Tibial artery (tissue), 4 donors: ENCODE measurements at places on chromosomes 1 and 21.

DNA sequence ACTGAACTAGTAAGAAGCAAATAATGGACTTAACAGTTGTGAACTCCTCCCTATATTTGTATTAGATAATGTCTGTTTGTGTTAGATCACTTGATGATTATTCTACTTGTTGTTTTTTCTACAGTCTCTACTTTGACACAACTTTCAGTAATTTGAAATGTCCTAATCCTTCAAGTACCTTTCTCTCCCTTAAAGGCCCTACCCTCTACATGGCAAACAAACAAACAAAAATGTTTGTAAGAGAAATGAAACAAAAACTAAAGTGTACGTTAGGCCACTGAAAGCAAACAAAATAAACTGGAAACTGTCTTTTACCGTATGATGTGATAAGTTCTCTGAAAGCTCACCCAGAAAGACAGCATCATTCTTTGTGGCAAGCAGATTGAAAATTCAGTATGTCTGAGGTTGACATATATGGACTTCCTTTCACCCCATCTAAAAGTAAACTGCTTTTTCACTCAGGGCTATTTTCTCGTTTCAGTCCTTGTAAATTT, 255.9 kb upstream of the SNX7 start:
- DNase-seq, result no peak

GRCh38 chr21:38244885-38245869, 11.6 kb upstream of the KCNJ15 start:
- no peak for DNase-seq

- no peak for DNase-seq
These were observed 227 bp downstream of the NBL1 start for GRCh38 chr1:19644395-19644680.

DNA sequence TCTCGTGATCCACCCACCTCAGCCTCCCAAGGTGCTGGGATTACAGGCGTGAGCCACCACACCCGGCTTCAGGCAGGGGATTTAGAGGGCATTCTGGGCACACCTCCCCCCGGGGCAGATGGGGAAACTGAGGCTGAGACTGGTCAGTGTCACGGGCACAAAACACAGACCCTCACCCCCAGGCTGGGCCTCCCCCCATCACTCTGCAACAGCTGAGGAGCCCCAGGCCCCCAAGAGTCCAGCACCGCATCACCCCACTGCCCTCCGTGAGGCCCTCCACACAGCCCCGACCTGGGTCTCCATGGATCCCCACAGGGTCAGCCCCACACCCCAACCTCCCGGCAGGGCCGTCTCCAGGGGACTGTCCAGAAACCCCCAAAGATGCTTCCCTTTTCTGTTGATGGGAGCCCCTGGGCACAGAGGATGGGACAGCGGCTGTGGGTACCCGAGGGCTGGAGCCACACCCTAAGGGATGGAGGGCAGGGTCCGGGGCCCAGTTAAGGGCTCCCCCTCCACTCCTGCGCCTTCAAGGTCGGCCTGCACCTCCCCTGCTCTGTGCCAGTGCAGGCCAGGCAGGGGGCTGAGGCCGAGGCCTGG, 11.0 kb downstream of the TNFRSF14 start:
- no peak for DNase-seq

- no peak for DNase-seq
These were observed 25.4 kb downstream of the PTPRC start for GRCh38 chr1:198664068-198664788.

DNA sequence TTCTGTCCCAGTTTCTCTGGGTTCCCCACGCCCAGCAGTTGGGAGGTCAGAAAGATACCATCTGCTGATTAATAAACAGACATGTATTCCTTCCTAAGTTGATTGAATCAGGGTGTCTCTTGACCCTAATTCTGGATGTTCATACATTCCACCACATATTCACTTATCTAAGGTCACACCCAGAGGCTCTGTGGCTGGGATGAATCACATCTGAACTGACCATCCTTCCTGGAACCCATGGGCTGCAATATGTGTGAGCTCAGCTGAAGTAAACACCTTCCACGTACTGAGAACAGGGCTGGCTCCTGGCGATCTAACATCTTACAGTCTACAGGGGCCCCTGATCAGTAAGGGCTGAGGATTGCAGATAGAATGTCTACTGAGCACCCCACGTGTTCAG, 20.5 kb upstream of the TRABD2B start:
- DNase-seq, result no peak

- DNase-seq, result no peak
These were observed 3.8 kb upstream of the SELENON start for GRCh38 chr1:25795946-25796810.

GRCh38 chr1:37137601-37138000, 103.3 kb upstream of the GRIK3 start:
- no peak for DNase-seq

GRCh38 chr1:100747771-100748170, 28.2 kb downstream of the VCAM1 start:
- no peak for DNase-seq

DNA sequence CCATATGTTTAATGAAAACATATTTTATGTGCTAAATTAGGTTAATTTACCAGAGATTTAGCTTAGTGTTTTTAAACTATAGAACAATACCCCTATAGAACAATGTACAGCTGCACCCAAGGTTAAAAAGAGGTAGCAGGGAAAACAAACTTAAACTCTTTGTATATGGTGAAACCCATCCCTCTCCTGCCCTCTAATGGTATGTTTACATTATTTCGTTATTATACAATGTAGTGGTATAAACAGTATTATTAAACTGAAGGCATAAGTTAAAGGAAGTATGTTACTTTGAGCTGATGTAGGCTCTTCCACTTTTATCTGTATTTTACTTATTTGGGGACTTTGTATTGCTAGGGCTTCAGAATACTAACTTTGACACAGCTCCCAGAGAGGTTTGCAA, 16.7 kb upstream of the ZYG11A start:
- DNase-seq, result no peak

GRCh38 chr1:23019863-23020625, 776 bp downstream of the KDM1A start:
- DNase-seq, result peak; percentile 70

DNA sequence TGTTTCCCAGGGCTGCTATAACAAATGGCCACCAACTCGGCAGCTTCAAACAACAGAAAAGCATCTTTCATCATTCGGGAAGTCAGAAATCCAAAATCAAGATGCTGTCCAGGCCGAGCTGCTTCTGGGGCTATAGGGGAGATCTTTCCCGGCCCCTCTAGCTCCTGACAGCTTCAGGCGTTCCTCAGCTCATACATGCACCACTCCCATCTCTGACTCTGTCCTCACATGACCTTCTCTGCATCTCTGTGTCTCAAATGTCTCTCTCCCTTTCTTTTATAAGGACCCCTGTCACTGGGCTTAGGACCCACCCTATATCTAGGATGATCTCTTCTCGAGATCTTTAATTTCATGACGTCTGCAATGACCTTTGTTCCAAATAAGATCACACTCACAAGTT, 13.8 kb upstream of the NPPB start:
- no peak for DNase-seq

GRCh38 chr1:87368907-87369306, 40.2 kb downstream of the LMO4 start:
- no peak for DNase-seq

DNA sequence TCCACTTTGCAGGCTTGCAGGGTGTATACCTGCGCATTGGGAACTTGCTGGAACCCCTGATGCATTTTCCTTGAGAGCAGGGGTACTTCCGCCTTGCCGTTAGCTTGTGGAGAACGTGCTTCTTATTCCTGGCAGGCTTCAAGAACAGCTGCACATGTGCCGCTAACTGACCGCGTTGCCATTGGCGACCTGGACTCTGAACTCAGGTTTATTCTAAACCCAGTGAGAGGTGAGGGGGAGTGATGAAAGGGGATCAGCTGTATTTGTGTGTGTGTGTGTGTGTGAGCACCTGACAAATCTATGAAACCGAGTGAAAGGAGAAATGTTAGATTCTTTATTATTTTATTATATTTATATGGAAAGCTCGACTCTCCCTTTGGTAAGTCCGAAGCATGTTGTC, 128.6 kb downstream of the HUNK start:
- DNase-seq, result no peak

- DNase-seq, result no peak
These were observed 24.8 kb upstream of the CITED4 start for GRCh38 chr1:40887012-40887378.
